ENCODE measurements at places on chromosomes 7 and 10. TPM values are rescaled to one million over a fixed set of nuclear protein-coding genes. Genes with fewer than 3 reads are reported as not detected.
A peak's percentile ranks its signal among the peaks of the same experiment; 100 is the strongest.

- no peaks in the 10 kb centered on the region for H3K4me1 ChIP-seq
- H3K36me3 ChIP-seq: no peaks in the 10 kb centered on the region
- no peak for DNase-seq
- no peak overlapping the region for H3K27ac ChIP-seq
Measured at GRCh38 chr10:104054430-104054829, 31.2 kb downstream of the COL17A1 start.

- no peak for DNase-seq
- no peaks in the 10 kb centered on the region for H3K36me3 ChIP-seq
- no peak overlapping the region for H3K4me3 ChIP-seq
Measured at GRCh38 chr10:96337106-96337505, 21.7 kb downstream of the OPALIN start.

GRCh38 chr10:69957886-69958555 is 94.6 kb upstream of the MACROH2A2 start:
- H3K4me1 ChIP-seq: no peaks in the 10 kb centered on the region
- DNase-seq: peak; percentile 42
- H3K27me3 ChIP-seq: no peaks in the 10 kb centered on the region
- H3K27ac ChIP-seq: no peak overlapping the region
- no peaks in the 10 kb centered on the region for H3K36me3 ChIP-seq

DNA sequence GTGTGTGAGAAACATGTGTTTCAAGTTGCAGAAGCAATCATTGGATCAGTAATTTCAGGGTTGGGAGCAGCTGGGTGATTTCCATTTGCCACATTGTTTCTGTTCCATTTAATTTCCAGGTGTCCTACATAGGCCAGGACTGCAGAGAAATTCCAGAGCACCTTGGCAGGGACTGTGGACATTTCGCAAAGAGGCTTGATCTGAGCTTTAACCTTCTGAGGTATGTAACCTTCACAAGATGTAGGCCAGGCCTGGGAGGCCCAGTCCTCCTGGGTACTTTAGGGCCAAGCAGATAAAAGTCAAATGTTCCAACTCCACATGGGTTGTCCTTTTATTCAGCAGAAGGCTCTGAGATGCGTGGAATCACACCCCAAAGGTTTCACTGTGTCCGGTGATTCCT is 6.9 kb downstream of the LRMDA start:
- no peaks in the 10 kb centered on the region for H3K36me3 ChIP-seq
- no peak overlapping the region for H3K27ac ChIP-seq
- no peak overlapping the region for H3K4me3 ChIP-seq
- peaks cover 8% of the 10 kb centered on the region for H3K4me1 ChIP-seq

DNA sequence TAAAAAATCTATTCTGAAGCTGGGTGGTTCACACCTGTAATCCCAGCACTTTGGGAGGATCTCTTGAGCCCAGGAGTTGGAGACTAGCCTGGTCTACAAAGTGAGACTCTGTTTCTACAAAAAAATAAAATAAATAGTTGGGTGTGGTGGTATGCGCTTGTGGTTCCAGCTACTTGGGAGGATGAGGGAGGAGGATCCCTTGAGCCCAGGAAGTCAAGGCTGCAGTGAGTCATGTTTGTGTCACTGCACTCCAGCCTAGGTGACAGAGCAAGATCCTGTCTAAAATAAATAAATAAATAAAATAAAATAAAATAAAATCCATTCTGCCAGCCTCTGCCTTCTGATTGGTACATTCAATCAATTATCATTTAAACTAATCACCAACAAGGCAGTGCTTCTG is 17.5 kb downstream of the ZNF33A start:
- no peaks in the 10 kb centered on the region for H3K4me1 ChIP-seq
- no peak overlapping the region for H3K27ac ChIP-seq
- no peak overlapping the region for H3K4me3 ChIP-seq
- H3K36me3 ChIP-seq: peaks cover 8% of the 10 kb centered on the region

DNA sequence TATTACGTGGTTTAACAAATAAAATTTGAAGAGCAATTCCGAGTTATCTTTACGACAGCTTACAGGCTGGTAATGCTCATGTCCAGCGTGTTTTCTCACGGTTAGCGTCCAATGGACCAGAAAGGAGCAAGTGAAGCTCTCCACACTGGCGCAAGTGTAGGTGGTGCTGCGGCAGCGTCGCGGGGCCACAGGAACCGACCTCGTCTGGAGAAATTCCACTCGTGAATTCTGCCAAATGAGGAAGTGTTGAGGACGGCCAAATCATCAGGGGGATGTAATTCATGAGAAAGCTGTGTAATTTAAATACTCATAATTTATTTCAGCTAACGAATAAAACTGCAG is 350 bp upstream of the ZNF37A start:
- H3K27me3 ChIP-seq: no peaks in the 10 kb centered on the region
- peak overlapping the region; percentile 49 for H3K27ac ChIP-seq
- H3K4me1 ChIP-seq: peaks cover 3% of the 10 kb centered on the region
- DNase-seq: no peak
- peaks cover 4% of the 10 kb centered on the region for H3K36me3 ChIP-seq

DNA sequence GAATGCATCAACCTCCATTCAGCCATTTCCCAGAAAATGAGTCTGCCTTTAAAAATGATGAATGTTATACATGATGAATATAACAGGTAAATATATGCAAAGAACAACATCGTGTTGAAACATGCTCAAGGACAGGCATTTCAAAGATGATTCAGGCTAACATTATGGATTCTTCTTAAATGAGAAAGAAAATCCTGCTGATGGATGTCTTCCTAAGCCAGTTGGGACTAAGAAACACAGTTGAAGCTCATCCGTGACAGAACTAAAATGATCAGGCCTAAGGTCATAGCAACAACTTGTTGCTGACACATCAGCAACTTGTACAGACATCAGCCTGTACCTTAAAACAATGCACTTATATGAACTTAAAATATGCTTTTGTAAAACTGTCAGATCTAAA is 267.9 kb downstream of the MAGI2 start:
- no peak for DNase-seq
- H3K36me3 ChIP-seq: no peaks in the 10 kb centered on the region
- H3K27me3 ChIP-seq: no peaks in the 10 kb centered on the region
- no peak overlapping the region for H3K27ac ChIP-seq
- no peak overlapping the region for H3K4me3 ChIP-seq

DNA sequence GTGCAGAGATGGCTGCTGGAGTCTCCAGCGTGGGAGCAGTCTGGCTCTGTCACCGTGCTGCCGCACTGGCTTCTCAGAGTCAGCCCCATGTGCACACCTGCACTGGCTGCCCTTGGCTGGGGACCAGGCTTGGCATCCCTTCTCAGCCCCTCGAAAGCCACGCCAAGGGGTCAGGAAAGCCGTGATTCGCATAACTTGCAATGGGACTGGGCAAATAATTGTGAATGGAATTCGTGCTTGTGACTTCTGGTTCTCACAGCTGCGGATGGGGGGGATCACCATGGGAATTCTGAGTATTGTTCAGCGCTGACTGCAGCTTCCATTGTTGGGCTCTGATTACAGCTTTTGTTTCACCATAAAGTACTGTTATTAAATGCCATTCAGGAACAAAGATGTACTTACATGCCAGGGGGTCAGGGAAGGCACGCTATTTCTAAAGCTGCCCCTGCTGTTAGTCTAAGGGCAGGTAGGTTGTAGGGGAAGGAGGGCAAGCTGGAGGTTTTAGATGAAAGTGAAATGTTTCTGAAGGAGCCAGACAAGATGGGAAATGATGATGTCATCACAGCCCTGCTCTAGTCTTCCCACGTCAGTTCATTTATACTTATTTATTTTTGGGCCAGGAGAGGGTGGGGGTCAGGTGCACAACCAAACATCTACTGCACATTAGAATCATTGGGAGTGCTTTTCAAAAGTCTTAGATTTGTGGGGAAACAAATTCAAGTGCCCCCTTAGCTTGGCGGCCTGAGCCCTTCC is 5.8 kb upstream of the PLEKHA1 start:
- H3K27me3 ChIP-seq: no peaks in the 10 kb centered on the region
- H3K4me3 ChIP-seq: no peak overlapping the region
- H3K36me3 ChIP-seq: no peaks in the 10 kb centered on the region

- no peak for DNase-seq
- H3K4me1 ChIP-seq: no peaks in the 10 kb centered on the region
- no peaks in the 10 kb centered on the region for H3K27me3 ChIP-seq
Measured at GRCh38 chr10:47190301-47190700, 109.7 kb upstream of the GDF10 start.

GRCh38 chr7:132618956-132619305 is 42.7 kb upstream of the PLXNA4 start:
- no peak overlapping the region for H3K4me3 ChIP-seq
- H3K27ac ChIP-seq: no peak overlapping the region
- no peaks in the 10 kb centered on the region for H3K36me3 ChIP-seq
- H3K27me3 ChIP-seq: no peaks in the 10 kb centered on the region
- no peaks in the 10 kb centered on the region for H3K4me1 ChIP-seq

DNA sequence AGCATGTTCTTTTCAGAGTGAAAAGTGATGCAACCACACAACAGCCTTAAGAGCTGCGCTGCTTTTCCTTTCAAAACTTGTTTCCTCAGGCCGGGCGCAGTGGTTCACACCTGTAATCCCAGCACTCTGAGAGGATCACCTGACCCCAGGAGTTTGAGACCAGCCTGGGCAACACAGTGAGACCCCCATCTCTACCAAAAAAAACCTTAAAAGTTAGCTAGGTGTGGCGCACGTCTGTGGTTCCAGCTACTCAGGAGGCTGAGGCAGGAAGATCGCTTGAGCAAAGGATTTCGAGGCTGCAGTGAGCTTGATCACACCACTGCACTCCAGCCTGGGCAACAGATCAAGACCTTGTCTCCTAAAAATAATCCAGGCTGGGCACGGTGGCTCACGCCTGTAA is 2.0 kb downstream of the COX19 start:
- peaks cover 21% of the 10 kb centered on the region for H3K36me3 ChIP-seq
- H3K27ac ChIP-seq: no peak overlapping the region
- H3K4me3 ChIP-seq: no peak overlapping the region
- peaks cover 25% of the 10 kb centered on the region for H3K4me1 ChIP-seq
- DNase-seq: no peak

DNA sequence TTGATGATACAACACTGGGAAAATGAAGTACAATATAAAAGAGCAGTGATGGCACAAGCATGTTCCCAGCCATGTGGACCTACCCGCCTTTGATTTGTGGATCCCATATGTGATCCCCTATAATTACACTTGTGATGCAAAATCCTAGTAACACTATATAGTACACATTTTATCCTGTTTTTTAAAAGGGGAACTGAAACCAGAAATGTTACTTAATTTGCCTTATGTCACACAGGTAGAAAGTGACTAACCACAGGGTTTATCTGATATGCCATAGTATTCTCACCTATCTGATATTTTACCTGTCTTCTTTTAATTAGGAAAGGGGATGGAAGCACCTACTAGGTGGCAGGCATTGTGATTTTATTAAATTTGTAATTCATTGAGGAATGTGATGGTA is 35.0 kb downstream of the ARMC3 start:
- no peak overlapping the region for H3K4me3 ChIP-seq
- no peaks in the 10 kb centered on the region for H3K27me3 ChIP-seq
- no peak overlapping the region for H3K27ac ChIP-seq
- no peak for DNase-seq
- no peaks in the 10 kb centered on the region for H3K4me1 ChIP-seq

DNA sequence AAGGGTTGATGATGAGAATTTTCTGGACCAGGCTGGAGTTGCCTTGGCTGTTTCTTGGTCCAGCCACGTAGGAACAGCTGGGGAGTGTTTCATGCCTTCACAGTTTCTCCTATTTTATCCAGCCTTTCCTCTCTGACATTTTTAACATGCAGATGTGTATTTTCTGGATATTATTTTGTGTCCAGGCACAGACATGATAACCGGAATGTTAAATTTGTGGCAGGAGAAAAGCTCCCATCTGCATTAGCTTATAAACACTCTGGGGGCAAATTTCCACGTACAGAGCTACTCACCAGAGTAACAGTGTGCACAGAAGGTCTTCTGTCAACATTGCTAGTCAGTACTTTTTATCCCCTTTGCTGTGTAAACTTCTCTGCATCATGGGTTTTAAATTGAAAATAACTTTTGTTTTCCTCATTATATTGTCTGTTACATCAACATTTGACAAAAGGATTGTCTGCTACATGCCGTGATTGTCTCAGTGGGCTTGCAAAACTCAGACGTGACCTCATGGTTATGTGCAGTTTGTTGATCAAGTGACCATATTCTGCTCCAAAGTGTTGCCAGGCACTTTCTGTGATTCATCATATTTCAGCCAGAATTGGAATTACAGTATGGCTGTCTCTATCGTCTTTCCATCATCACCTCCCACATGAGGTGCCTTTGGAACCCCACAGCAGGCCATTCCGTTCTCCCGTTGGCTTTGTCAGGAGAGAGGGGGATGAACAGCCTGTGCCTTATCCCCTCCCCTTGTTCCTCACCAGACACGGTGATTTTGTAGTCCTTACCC is 41.4 kb downstream of the INSYN2A start:
- H3K36me3 ChIP-seq: no peaks in the 10 kb centered on the region
- no peak overlapping the region for H3K4me3 ChIP-seq
- H3K27ac ChIP-seq: no peak overlapping the region
- peaks cover 6% of the 10 kb centered on the region for H3K4me1 ChIP-seq
- DNase-seq: no peak
- no peaks in the 10 kb centered on the region for H3K27me3 ChIP-seq

DNA sequence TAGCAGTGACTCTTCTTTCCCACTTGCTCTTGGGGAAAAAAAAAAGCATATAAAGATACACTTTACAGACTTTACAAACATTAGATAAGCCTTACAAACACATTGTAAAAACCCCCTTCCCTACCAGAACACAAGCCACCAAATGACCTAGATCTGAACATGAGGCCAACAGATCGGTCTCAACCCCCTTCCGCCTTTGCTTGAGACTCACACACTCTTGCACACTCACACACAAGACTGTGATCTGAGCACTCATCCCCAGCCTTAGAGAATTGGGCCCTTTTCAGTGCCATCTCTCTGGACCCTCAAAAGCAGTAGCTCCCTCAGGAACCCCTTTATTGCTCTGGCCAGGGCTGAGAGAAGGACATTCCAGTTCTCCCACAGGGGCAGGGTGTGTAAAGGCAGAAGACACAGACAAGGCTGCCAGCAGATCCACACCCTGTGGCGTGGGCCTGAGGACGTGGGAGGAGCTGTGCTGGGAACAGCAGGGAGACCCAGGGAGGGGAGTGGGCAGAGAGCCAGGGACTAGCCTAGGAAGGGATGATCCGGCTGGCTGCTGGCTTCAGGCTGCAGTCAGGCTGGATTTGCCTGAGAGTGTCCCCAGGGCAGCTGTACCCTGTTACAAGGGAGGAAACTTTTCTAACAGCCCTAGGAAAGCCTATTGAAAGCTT is 206.7 kb downstream of the KIAA1217 start:
- H3K27ac ChIP-seq: peak overlapping the region; percentile 58
- H3K36me3 ChIP-seq: no peaks in the 10 kb centered on the region
- H3K27me3 ChIP-seq: no peaks in the 10 kb centered on the region
- H3K4me1 ChIP-seq: peaks cover 3% of the 10 kb centered on the region
- no peak overlapping the region for H3K4me3 ChIP-seq
- DNase-seq: peak; percentile 54

The PPP1R3A gene
- total RNA-seq: not detected

The PRKG1 gene
- total RNA-seq: 14.8 TPM

The ZWINT gene
- total RNA-seq: 4.9 TPM

The CBLL1 gene
- total RNA-seq: 22.4 TPM
